ENCODE measurements at places on chromosomes 7 and 10. TPM values are rescaled to one million over a fixed set of nuclear protein-coding genes. Genes with fewer than 3 reads are reported as not detected.

CDH23 gene
- total RNA-seq: 11.2 TPM

OR2A5 gene
- total RNA-seq: not detected

SORCS3 gene
- total RNA-seq: not detected

ITGA8 gene
- total RNA-seq: not detected

BLNK gene
- total RNA-seq: not detected

GARIN1A gene
- 1.1 TPM for total RNA-seq

PTPN20 gene
- total RNA-seq: 2.1 TPM

HOXA1 gene
- total RNA-seq: 0.16 TPM

TMEM176B gene
- total RNA-seq: not detected

KCP gene
- total RNA-seq: 0.16 TPM

WEE2 gene
- not detected for total RNA-seq

PIK3AP1 gene
- total RNA-seq: 9.1 TPM

SLC18A3 gene
- total RNA-seq: not detected

AP5Z1 gene
- total RNA-seq: 35.2 TPM

C10orf67 gene
- total RNA-seq: 1.5 TPM

AGR2 gene
- not detected for total RNA-seq

Measured in activated naive CD4-positive, alpha-beta T cell treated with anti-CD3 and anti-CD28 coated beads, Interleukin-2, amount 50 U/mL, for 72 hours (primary cell).